ENCODE measurements at places on chromosomes 4 and X.

DNA sequence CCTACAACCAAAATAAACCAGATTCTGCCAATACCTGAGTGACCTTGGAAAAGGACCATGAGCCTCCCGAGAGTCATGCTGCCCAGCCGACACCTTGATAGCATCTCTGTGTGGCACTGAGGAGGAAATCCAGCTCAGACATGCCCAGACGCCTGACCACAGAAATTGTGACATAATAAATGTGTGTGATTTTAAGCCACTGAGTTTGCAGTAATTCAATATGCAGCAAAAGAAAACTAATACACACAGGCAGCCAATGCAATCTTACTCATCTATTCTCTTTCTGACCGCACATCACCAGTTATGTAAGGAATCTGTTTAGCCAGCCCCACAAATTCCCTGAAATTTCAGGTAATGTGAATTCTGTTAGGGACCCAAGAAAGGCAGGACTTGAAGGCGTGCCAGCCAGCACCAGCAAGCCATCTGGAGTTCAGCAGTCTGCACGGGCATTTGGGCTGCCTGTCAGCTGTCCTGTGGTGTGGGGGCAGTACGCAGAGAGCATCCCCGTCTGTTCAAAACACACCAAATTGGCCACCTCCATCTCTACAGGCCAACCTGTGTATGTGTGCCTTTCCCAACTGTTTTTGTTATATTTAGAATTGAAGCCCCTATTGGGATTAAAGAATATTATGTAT is 176.4 kb downstream of the NLGN4X start:
- no peak for DNase-seq

DNA sequence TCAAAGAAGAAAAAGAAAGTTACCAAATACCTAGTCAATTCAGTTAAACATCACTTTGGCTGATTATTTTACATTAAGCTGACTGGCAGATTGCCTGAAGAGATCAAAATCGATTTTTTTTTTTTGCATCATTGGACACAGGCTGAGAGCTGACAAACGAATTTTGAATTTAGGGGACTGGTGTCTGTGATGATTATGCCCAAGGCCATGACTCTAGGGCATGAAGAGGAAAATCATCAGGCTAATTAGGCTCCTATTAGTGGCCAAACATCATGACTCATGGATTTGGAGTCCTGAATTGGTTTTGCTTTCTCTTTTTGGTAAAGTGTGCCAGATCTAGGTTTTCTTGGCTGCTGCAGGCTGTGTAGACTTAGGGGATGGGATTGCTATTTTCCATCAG is 829.3 kb upstream of the LCORL start:
- DNase-seq = no peak

GRCh38 chr4:14064984-14065383 is 437.5 kb upstream of the BOD1L1 start:
- DNase-seq = no peak

DNA sequence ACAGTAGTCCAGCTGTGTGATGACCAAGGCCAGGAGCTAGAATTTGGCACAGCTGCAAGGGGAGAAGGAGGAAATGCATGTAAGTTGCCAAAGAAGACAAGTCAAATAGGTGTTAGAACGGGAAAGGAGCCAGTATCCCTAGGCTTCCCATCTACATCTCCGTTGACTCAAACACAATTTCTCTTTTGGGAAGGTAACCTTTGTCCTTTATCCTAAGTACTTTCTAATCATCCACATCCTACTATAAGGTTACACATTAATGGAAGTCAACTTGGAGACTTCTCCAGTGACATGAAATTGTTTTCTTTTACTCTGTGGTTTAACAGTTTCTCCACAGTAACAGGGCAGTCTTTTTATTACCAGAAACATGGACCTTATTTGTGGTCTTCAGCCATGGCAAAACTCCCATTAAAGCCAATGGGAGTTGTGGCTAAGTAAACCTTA is 620.0 kb downstream of the ANKRD50 start:
- DNase-seq = no peak

DNA sequence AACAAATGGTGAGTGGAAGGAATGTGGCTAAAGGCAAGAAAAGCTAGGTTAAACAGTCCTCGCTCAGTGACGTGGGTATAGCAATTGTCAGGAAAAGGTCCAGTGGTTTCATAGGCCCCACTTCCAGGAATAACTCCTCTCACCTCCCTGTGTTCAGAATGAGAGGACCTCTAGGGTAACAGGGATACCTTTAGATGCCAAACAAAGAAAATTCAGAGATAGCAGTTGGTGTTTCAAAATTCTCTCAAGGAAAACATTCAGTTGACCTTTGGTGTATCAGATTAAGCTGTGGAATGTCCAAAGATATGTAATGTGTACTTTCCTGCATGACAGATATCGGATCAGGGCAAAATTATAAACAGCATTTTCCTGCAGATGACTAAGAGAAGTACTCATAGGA is 155.9 kb downstream of the ARHGAP6 start:
- DNase-seq = no peak

DNA sequence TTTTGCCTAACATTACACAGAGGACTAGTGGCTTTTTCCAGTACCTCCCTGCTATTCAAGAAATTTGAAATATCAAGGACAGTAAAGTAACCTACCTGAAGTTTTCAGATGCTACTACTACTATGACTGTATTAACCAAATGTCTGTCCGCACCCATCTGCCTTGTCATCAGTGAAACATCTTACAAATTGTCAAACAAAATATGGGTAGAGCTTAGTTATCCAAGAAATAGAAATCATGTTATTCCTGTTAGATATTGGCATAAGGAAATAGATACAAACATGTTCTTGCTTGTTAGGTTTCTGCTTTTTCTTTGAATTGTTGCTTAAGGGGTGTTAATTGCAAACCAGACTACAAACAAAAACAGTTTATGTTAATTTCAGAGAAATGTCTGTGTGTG is 63.9 kb downstream of the PLS3 start:
- DNase-seq = no peak

DNA sequence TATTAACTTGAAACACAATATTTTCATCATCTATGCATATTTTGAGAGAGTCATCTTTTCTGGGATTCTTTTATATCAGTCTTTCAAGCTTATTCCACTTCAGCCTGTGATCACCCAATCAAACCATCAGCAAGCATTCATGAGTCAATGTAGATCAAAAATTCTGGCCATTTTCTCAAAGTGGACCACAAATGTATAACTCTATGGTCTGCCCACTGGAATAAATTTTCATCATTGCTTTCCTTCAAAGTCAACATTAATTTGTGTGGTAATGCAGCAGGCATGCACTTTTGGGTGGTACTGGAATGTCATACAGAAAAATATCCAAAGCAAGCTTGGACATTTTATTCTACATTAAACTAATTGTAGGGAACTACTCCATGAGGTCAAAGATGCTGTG is 1013.0 kb downstream of the STIM2 start:
- no peak for DNase-seq

DNA sequence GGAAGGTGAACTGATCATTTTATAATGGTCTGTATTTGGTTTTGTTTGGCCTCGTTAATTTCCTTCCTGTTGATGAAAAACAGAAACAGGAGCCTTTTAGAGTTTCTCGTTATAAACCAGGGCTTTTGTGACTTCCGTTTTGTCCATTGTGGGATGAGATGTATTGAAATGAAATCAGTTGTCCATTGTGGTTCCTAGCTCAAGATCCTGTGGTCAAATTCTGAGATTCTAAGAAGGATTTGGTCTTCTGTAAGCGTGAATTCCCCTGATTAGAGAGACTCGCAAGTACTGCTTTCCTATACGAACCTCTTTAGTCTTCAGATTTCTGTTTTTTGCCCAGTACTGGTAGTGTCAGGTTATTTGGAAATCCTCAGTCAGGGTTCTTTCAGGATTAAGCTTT is 101.7 kb downstream of the RAPGEF2 start:
- no peak for DNase-seq

DNA sequence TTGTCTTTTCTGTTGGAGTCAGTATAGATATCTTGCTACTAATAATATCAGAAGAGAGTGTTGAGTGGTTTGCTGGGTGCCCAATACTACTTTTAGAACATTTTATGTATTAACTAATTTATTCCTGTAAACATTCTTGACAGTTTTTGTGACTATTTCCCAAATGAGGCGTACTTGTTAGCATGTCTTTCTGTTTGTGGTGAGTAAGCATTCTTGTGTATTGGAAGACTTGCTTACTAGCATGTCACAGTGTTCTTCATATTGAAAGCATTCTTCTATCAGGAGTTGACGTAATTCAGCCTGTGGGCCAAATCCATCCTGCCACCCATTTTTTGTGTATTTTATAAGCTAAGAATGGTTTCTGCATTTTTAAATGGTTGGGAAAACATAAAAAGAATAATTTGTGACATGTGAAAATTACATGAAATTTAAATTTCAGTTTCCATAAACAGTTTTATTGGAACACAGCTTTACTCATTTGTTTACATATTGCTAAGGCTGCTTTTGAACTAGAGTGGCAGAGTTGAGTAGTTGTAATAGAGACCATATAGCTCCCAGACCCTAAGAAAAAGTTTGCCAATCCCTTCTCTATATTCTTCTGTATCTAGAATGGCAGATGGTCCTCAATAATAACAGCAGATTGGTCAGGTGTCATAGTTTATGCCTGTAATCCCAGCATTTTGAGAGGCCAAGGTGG is 20.4 kb downstream of the REPS2 start:
- no peak for DNase-seq

- no peak for DNase-seq
Measured at GRCh38 chrX:12956704-12957534, 18.0 kb upstream of the TMSB4X start.

DNA sequence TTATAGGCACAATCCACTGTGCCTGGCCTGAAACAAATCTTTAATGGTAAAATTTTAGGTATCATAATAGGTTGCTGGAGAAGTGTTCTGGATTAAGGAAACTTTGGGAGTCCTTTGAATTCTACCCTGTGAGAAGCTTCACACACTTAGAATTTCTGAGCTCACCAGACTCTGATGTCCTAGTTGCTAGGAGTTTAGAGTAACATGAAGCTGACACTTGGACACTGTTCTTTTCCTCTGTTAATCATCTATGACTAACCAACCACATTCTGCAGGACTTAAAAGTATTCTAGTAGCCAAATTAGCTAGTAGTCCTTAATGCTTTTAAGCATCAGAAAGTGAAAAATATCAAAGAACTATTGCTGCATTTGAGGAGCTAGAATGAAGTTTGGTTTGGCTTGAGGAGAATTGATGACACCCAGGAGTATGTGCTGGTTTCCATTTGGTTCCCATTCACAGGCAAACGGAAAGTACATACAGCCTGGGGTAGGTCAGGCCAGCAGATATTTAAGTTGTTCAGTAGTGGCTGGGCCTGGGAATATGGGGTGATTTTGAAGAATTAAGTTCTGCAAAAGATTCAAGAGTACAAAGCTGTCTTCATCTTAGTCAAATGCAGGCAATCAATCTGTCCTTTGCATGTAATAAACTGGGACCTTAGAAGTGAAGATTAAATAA is 38.8 kb upstream of the IGFBP7 start:
- DNase-seq = no peak

GRCh38 chr4:127641524-127641923 is 8.8 kb downstream of the INTU start:
- no peak for DNase-seq

DNA sequence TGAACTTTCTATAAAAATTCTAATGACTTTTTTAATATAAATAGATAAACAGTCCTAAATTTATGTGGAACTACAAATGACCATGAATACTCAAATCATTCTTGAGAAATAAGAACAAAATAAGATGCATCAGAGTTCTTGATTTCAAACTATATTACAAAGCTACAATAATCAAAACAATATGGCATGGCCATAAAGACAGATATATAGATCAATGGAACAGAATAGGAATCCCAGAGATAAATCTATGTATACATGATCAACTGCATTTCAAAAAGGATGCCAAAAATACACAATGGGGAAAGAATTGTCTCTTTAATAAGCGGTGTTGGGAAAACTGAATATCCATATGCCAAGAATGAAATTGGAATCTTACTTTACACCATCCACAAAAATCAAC is 98.4 kb upstream of the IL15 start:
- no peak for DNase-seq

GRCh38 chrX:19448077-19448476 is 67.2 kb downstream of the MAP3K15 start:
- DNase-seq = no peak

GRCh38 chr4:144738649-144739048 is 92.7 kb downstream of the HHIP start:
- no peak for DNase-seq

DNA sequence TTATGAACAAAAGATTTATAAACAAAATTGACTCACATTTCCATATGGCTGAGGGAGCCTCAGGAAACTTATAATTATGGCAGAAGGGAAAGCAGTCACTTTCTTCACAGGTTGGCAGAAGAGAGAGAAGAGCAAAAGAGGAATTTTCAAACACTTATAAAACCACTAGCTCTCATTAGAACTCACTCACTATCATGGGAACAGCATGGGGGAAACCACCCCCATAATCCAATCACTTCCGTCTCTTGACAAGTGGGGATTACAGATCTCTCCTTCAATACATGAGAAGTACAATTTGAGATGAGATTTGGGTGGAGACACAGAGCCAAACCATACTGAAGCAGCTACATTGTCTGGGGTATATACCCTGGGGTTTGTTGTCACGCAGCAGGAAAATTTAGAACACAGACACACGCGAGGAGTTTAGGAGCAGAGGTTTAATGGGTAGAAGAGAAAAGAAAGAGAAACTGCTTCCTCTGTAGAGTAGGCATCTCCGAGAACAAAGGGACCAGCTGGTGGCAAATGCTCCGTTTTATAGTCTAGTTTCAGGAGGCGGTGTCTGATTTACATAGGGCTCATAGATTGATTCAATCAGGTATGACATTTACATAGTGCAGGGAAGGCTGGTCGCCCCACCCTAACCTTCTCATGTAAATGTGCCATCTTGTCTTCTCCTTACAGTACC is 2277.7 kb upstream of the AGA start:
- no peak for DNase-seq
